Femur (tissue), 1 donor: ENCODE measurements at places on chromosomes 4 and X.
A peak's percentile ranks its signal among the peaks of the same experiment; 100 is the strongest.

GRCh38 chrX:49910344-49910743, 12.1 kb upstream of the CLCN5 start:
- DNase-seq, result no peak

GRCh38 chrX:150647331-150647730, 45.9 kb upstream of the MTMR1 start:
- no peak for DNase-seq

- no peak for DNase-seq
These were observed 47.0 kb upstream of the RAPGEF2 start for GRCh38 chr4:159055833-159056232.

DNA sequence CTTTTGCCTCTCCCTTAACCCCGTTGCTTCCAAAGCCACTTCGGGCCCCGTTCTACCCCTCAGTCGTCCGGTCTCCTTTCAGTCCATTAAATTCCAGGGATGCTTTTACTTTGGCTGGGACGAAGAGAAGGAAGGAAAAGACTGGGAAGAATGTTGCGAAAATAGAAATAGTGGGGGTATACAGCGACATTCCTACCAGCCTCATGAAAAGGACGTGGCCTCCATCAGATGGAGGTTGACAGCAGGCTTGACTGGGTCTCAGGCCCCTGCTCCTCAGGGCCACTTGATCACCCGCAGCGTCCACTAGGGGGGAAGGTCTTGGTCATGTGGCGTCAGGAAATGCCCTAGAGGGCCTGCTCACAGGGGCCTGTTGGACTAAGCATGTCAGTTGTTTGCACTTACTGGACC, 657 bp upstream of the ANKRD50 start:
- peak; percentile 80 for DNase-seq

- no peak for DNase-seq
These were observed 836 bp upstream of the LNX1 start for GRCh38 chr4:53592122-53592521.

- no peak for DNase-seq
These were observed 502 bp downstream of the HNRNPDL start for GRCh38 chr4:82429728-82430192.

DNA sequence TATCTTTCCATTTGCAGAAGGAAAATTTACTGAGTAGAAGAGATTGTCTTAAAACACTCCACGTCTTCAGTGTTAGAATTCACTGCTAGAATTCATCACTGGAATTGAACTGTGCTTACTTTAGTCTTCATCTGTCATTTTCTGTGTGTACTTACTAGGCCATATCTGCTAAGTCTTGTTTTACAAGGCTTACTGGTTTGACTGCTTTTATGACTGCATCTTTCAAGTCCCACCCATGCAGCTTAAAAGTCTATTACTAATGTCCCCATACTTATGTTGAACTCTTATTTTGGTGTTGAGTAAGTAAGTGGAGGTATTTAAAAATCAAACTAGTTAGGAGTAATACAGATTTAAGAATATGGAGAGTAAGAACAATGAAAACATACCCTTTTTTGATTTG, 14.6 kb downstream of the CLCN3 start:
- DNase-seq, result no peak

- DNase-seq, result no peak
These were observed 133.4 kb downstream of the OPHN1 start for GRCh38 chrX:68299898-68300297.

DNA sequence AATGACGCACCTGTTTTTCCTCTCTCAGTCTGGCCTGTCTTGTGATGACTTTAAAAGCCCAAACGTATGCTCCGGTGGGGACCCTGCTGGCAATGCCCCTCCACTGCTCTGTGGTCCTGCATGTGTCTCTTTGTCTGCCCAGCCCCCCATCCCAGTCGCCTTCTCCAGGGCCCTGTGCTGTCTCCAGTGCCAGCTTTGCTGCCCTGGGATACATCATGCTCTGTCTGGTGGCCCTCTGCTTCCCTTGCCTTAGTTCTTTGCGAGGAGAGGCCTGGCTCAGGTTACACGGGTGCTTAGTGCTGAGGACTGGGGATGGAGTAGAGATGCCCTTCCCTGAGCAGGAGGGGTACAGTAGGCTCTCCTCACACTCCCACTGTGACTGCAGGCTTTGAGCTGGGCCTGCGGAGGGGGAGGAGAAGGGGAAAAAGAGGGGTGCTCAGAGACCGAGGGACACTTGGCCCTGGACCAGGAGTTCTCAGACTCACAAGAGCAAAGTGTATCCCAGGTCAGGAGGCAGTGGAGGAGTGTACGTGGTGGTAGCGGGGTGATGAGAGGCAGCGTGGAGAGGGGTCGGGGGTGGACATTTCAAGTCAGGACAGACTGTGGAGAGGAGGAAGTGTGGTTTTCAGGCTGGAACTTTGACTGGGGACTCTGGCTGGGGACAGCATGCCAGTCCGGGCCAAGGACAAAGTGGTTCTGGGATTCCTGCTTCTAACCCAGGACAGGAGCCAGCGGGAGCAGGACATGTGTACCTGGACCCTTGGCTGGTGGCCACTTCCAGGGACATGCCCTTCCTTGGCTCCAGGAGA, 2.8 kb downstream of the APLN start:
- DNase-seq, result peak; percentile 14

DNA sequence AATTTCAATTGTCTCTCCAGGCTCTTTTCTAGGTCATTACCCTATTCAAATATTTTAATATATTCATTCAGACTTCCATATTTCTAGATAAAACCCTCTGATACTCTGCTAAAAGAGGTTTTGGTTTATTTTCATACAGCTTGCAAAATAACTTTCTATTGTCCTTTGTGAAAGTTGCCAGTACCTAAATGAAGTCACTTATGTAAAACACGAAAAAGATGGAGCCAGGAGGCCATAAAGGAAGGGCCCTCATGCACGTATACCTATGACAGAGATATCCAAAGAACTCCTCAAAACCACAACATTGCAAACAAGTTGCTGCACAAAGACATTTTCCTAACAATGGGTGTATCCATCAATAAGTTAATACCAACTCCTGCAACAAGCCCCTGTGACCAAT, 25.7 kb upstream of the ELOVL6 start:
- no peak for DNase-seq

GRCh38 chrX:145393702-145394235, 146.5 kb downstream of the SPANXN1 start:
- DNase-seq, result no peak

GRCh38 chrX:11641349-11642065, 24.2 kb downstream of the ARHGAP6 start:
- DNase-seq, result no peak

DNA sequence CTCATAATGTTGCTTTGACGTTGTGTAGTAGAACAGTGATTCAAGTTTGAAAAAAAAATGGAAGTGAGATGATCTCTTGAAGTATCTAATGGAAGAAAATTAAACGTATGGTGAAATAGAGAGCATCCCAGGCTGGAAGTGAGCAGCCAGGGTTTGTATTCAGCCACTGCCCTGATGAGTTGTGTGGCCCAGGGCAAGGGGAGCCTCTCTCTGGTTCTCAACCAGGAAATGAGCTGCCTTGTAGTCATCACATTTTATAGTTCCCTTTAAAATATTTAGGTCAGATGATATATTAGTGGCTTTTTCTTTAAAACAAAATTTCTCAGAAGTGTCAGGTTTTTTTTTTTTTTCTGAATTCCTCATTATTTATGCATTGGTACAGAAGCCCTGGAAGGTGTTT, 150.3 kb downstream of the GPAT3 start:
- no peak for DNase-seq

DNA sequence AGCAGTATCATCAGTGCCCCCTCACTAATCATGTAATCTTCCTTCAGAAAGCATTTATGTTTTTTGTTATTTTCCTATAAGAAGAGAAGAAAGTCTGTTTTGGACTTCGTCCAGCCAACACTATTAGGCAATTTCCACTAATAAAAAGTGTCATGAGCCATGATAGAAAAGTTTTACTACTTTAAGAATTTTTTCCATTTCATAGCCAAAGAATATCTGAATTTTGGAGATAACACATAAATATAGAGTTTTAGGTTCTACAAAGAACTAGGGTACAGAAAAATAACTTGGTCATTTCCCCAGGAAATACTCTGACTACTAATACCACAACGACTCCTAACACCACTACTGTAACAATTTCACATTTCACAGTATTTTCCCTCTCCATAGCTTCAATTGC, 41.8 kb upstream of the VEGFC start:
- no peak for DNase-seq

GRCh38 chr4:16322183-16322582, 95.9 kb upstream of the TAPT1 start:
- DNase-seq, result no peak

- no peak for DNase-seq
These were observed 161.5 kb downstream of the ARHGAP6 start for GRCh38 chrX:11504234-11504633.

DNA sequence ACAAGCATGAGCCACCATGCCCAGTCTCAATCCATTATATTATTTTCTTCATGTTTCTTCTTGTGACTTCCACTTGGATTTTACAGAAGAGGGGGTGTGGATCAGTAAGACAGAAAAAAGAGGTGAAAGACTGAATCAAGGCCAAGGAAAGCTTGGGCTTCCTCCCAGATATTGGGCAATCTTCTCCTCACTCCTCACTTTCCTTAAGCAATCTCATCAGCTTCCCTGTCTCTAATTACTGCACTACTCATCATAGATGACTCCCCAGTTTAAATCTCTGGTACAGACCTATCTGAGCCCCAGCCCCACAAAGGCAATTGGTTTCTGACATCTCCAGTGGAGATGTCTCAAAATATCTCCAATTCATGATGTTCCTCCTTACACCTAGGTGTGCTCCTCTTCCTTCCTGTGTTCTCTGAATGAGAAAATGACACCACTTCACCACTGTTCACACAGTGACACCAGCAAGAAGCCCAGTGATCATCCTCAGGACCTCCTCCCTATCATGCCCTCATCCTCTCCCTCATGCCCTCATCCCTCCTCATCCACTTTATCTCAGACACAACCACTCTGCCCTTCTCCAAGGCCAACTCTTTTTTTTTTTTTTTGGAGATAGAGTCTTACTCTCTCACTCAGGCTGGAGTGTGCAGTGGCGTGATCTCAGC, 44.8 kb upstream of the HERC6 start:
- DNase-seq, result no peak

- DNase-seq, result no peak
These were observed 2092.4 kb upstream of the TENM3 start for GRCh38 chr4:180150818-180151217.

DNA sequence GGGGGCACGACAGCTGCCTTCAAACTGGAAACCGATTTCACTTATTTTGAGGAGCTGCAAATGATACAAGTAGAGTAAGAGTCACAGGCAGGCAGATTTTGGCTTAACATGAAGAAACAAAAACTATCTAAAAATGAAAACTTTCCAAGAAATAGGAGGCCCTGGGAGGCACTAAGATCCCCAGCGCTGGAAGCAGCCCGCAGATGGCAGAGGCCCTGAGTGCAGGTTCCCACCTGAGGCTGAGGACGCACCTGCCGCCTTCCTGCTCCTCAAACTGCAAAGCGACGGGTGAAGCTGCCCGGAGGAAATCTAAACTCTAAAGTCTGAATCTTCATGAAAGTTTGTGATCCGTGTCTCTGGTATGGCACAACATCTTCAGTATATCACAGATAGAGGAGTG, 138.7 kb downstream of the AFAP1 start:
- DNase-seq, result peak; percentile 12

DNA sequence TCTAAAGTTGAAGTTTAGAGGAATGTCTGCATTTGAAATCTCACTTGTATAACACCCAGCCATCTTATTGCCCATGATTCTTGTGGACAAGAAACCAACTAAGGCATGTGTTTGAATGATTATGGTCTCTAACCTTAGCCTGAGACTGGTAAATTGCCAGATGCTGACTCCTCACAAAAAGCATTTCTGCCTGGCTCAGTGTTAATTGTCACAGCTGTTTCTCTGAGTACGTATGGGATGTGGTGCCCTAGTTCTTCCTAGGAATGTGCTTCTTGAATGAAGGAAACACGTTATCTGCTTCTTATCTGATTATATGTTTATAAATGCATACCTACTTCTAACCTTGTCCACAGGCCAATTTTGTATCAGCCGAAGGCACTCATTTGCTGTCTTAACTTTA, 63.1 kb upstream of the NDP start:
- no peak for DNase-seq

- no peak for DNase-seq
These were observed 1195.1 kb downstream of the PCDH18 start for GRCh38 chr4:136337216-136337615.

GRCh38 chr4:142882159-142882558, 36.1 kb upstream of the INPP4B start:
- DNase-seq, result no peak

DNA sequence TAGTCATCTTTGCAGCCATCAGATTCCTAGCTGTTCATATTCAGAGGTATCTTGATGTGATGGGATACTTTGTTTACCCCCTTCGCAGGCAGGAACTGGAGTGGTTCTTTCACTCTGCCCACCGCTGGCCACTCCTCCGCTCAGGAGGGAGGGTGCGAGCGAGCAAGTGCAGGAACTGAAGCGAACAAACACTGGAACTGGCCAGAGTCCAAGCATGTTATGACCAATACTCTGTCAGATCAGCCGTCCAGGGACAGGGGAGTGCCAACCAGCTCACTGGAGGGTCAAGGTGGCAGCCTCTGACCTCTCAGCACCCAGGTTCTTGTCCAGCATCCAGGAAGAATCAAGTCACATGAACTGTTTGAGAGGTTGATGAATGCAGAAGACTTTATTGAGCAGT, 18.0 kb upstream of the MANBA start:
- no peak for DNase-seq

- no peak for DNase-seq
These were observed 6.9 kb downstream of the GAK start for GRCh38 chr4:925171-925570.

- DNase-seq, result no peak
These were observed 25.5 kb upstream of the NHSL2 start for GRCh38 chrX:71885099-71885498.

- DNase-seq, result no peak
These were observed 217.6 kb upstream of the TTC29 start for GRCh38 chr4:147163311-147163710.

DNA sequence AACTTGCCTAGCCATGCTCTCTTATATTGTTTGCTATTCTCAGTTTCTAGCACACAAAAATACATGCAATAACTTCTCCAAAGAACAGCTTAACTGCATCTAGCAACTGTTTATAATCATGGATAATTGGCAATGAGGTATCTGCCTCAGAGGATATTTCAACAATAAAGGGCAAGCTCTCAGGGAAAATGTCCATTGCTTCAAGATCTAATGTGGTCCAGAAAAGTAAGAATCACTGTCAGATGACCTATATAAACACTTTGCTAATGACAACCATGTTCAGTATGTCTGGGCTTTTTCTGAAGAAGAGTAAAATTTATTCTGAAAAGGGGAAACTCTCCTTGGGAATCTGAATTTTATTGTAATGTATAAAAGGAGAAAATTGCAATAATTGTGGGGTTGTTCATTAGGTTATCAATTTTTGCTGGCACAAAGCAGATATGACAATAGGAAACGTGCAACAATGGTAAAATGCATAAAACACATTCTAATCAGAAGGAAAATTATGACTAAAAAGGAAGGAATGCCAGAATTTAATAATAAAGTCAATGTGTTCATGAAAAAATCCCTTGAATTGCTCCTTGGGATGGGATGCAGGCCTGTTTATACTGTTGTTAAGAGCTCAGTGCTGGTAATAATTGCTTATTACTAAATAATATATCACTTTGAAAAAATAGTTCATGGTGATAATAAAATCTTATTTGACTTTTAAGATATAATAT, 90.3 kb downstream of the ANTXR2 start:
- no peak for DNase-seq
